ENCODE measurements at places on chromosomes 3 and 15.

- DNase-seq: no peak
Measured at GRCh38 chr15:41941644-41942415, 30.5 kb downstream of the EHD4 start.

DNA sequence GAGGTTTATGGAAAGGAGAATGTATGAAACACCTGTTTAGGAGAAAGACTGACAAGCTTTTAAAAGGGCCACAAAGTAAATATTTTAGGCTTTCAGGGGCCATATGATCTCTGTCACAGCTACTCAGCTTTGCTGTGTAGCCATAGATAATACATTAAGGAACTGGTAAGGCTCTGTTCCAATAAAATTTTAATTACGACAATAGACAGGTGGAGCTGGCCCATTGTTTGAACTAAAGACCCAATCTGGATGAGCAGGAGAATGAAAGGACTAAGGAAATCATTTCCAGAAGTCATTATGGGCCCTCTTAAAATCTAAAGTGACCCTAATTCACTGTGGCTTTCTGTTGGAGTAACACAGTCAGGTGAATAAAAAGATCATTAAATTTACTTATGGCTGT, 48.5 kb upstream of the SLC12A8 start:
- DNase-seq: no peak

DNA sequence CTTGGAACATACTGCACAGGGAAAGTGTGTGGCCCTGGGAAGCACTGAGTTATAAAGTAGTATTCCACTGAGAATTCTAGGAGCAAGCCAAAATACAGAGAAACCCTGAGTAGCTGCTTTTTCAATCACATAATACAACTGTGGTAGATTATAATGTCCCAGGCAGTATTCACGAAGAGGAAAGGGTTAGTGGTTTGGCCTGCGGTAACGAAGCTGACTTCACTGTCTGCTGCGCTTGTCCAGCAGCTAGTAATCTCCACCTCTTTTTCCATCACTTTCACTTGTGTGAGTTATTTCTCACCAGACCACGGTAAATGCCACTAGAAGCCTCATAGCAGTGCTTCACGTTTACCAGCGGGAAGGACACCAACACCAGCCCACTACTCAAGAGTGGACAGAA, 34.4 kb downstream of the RPL39L start:
- DNase-seq: no peak

DNA sequence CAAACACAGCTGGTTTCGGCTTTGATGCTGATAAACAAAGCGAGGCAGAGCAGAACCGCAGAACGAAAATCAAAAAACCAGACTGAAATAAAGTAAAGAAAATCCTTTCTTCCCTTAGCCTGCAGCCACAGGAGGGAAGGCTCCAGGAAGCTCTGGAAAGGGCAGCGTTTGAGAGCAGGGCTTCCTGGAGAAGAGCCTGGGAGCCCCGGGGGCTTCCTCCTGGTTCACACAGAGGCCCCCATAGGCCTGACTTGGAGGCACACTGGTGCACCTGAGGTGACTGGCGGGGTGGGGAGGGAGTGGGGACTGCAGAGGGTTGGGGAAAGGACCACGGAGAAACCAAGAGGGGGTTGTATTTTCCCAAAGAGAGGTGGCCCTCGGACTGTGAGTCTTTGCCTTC, 98.8 kb upstream of the WNT5A start:
- DNase-seq: no peak

GRCh38 chr15:68623301-68623892, 44.6 kb downstream of the CORO2B start:
- no peak for DNase-seq

- DNase-seq: no peak
Measured at GRCh38 chr3:34198309-34198708, 399.9 kb downstream of the PDCD6IP start.

- DNase-seq: peak; percentile 56
Measured at GRCh38 chr3:112013058-112013783, 14.5 kb downstream of the TAGLN3 start.

DNA sequence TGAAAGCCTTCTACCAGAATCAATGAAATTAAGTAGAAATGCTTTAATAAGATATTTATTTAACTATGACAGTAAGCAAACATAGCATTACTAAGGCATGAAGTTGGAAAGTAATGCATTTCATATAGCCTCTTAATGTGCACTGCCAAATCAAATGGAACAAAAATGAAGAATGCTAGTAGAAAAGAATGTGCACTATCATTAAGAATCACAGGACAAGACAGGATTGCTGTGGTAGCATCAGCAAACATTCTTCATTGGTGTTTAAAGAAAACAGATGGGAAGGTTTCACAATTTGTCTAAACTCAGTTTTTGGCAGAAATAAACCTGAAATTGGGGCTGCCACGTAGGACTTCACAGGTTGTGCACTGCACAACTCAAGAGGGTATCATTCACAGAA, 168.9 kb downstream of the CNTN3 start:
- no peak for DNase-seq

DNA sequence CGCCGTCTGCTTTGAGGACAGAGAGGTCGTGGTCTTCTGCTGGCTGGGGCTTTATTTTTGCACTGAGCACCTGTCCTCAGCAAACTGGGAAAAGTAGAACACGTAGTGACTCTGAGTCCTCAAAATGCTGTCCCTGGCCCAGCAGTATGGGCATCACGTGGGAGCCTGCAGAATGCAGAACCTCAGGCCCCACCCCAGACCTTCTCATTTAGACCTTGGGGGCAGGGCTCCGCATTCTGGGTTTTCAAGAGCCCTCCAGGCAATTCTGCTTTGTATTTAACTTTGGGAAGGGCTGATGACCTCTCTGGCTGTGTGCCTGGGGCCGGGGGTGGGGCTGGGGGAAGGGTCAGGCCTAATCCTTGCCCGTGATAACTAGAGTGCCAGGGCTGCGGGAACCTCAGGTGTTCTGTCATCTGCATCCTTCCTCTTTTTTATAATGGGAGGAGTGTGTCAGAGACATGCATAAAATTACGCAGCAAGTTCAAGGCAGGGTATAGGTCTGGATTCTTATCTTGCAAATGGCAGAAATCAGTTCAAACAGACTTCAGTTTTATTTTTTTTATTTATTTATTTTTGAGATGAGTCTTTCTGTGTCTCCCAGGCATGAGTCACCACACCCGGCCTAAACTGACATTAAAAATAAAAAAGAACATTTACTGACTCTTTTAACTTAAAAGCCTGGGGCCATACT, 11.1 kb downstream of the SLC6A6 start:
- no peak for DNase-seq

DNA sequence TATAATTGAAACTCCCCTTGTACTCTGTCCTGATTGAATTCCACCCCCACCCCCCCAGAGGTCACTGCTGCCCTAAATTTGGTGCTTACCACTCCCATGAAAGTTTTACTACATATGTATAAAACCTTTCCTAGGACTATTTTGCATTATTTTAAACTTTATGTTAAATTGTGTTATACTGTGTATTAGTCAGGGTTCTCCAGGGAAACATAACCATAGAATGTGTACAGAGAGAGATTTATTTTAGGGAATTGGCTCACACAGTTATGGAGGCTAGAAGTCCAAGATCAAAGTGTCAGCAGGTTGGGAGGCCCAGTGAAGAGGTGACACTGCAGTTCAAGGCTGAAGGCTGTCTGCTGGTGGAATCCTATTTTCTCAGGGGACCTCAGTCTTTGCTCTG, 29.2 kb downstream of the BFSP2 start:
- no peak for DNase-seq

GRCh38 chr3:188689101-188689574, 482.6 kb upstream of the TPRG1 start:
- no peak for DNase-seq

DNA sequence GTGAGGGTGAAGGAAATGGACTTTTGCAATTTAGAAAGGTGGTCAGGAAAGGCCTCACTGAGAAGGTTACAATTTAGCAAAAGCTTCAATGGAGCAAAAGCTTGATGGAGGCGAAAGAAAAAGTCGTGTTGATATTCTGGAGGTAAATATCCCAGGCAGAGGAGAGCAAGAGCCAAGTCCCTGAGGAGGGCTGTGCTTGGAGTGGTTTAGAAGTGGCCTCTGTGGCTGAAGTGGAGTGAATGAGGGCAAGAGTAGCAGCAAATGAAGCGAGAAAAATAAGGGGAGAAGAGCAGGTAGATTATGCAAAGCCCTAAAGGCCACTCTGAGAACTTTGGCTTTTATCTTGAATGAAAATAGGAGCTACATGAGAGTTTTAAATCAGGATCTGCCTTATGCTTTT, 54.1 kb downstream of the GUCA1C start:
- no peak for DNase-seq

DNA sequence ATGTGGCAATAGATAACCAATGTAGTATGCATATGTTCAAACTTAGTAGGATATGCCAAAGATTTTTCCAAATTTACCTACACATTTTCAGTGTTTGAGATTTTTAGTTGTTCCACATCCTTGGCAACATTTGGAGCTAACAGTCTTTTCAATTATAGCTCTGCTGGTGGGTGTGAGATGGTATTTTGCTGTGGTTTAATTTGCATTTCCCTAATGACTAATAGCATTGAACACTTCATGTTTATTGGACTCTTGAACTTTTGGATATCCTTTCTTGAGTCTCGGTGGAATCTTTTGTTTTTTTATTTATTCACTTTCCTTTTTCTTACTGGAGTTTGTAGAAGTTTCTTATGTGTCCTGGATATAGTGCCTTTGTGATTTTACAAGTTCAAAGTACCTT, 11.0 kb upstream of the ILDR1 start:
- no peak for DNase-seq

- no peak for DNase-seq
Measured at GRCh38 chr3:153215966-153216365, 53.9 kb downstream of the RAP2B start.
